ENCODE measurements at places on chromosomes 12 and 14.

GRCh38 chr12:92784356-92784755 lies 81.6 kb downstream of the PLEKHG7 start:
- no peak for DNase-seq

GRCh38 chr12:65238609-65239008 lies 39.9 kb upstream of the MSRB3 start:
- DNase-seq, result no peak

GRCh38 chr14:97602438-97603117 lies 805.4 kb downstream of the VRK1 start:
- no peak for DNase-seq

DNA sequence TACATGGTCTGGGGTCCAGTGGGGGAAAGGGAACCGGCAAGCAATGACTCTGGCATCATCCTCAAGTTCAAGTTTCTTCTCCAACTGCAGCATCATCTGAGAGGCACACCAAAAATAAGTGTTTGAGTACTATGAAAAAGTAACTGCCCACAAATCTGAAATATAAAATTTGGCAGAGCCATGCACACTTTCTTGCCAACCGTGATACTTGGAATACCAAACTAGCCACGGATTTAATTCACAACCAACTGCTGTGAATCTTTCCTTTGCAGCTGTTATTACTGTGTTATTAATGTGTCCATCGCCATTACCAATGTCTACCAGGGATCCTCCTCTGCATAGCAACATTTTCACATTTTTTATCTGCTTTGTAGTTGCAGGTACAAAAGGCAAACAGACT lies 74.6 kb downstream of the GXYLT1 start:
- no peak for DNase-seq

DNA sequence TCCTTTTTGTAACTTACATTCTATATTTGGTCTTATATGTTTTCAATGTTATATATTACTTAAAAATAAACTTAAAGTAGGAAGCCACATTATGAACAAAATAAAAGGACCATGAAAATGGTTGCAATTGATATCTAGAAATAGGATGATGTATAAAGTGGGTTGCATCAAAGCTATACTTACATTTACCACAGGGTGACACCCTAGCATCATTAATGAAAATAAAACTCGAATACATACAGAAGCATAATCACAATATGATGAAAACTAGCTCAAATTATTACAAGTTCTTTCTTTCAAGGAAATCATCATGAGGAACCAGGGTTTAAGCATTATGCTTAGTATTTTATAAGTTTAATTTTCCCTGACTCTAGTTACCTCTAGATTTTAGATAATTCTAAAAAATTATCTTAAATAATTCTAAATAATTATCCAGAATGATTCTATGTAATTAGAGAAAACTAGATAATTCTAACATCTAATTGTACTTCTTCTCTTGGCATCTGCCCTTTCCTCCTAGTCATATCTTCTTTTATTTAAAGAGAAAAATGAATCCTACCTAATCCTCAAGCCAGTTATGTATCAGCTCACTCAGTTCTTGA lies 31.2 kb downstream of the TAS2R7 start:
- DNase-seq, result no peak

GRCh38 chr12:32273063-32273522 lies 126.3 kb upstream of the FGD4 start:
- DNase-seq, result no peak

GRCh38 chr12:127078577-127079350 lies 1188.2 kb upstream of the TMEM132C start:
- DNase-seq, result no peak

- no peak for DNase-seq
These were observed 48.4 kb downstream of the GCH1 start for GRCh38 chr14:54854181-54854580.

- DNase-seq, result no peak
These were observed 3.2 kb downstream of the MGST1 start for GRCh38 chr12:16350682-16351081.

GRCh38 chr14:61520576-61520975 lies 174.7 kb upstream of the HIF1A start:
- DNase-seq, result no peak

GRCh38 chr14:103628684-103629502 lies at the start of gene KLC1:
Gene KLC1 (plus strand): TSS chr14:103629211. CDS start chr14:103654565, 25,354 bp downstream.
- peak; percentile 78 for DNase-seq

- peak; percentile 67 for DNase-seq
These were observed 110.7 kb downstream of the NCOR2 start for GRCh38 chr12:124456652-124457152.

- DNase-seq, result no peak
These were observed 3.6 kb upstream of the FGF6 start for GRCh38 chr12:4448943-4449850.

GRCh38 chr14:50620341-50620740 lies 47.8 kb downstream of the SAV1 start:
- DNase-seq, result no peak

DNA sequence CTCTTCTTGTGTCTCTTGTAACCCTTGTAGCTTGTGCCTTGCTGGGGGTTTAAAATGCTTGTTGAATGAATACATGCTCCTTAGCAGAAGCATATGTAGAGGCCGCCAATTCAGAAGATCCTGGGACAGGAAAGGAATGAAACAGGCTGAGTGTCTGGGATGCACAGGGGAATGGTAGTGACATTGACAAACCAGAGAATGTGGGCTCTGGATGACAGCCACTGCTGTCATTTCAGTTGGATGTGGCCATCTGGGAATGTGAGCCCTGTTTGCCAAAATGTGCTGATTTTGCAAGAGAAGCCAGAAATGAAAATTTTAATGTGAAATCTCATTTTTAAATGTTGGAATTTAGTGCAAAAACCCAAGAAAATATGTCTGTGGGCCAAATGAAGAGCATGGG lies 136.8 kb downstream of the DACT1 start:
- no peak for DNase-seq

DNA sequence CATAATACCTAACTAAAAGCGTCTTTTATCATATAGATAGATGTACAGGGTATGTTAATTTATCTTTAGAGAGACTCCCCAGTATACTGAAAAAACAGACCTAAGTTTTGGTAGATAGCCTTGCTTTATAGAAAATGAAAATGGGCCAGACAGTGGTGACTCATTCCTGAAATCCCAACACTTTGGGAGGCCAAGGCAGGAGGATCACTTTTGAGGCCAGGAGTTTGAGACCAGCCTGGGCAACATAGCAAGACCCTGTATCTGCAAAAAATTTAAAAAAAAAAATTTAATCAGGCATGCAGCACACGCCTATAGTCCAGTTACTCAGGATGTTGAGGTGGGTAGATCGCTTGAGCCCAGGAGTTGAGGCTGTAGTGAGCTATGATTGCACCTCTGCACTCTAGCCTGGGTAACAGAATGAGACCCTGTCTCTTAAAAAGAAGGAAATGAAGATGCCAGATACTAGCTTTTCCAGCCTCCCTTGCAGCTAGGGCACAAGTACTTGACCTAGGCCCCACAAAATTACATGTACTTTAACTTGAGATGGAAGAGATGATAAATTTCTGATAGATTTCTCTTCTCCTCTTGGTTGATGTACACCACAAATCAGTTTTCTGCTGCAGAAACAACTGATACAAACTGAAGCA lies 17.1 kb downstream of the RAP1B start:
- DNase-seq, result no peak

DNA sequence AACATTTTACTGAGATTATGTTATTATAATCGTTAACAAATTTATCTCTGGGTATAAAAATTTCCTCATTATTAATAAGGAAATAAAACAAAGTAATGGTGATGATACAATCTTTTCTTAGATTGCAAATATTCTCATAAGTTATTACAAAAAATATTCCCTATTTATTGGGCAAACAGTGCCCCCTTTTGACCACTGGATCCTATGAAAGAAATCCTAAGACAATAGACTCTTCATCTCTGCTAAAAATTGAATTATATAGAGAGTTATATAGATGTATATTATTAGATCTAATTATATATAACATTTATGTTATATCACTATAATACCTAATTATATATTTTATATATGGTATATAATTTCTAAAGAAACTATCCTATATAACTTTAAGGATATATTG lies 94.2 kb upstream of the FGD4 start:
- no peak for DNase-seq

DNA sequence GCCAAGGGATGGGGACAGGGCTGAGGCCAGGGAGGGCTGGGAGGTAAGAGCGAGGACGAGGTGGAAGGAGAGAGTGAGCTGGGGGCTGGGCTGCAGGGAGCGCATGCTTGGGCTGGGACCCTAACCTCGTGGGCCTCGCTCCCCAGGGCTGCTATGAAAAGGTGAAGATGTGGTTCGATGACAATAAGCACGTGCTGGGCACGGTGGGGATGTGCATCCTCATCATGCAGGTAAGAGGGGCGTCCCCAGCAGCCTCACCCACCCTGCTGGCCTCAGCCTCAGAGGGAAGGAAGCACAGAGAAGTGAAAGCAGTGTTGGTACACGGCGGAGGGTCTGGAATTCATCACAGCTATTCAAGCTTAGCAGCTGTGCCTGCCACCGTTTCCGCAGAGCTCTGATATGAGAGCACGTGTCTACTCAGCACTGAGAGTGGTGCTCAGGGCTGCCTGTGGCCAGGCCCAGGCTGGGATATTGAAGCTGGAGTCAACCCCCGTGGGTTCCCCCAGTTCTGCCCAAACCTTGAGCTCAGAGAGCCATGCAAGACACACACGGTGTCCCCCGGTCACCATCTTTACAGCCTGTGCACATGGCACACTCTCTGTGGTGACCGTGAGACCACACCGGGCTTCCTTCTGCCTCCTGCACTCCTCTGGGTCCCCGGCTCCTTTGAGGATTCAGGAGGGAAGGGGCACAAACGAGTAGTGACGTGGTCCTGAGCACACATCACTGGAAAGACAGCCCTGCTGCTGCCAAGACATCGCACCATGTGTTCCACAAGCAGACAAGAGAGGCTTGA lies 204.6 kb downstream of the TSPAN9 start:
- no peak for DNase-seq

DNA sequence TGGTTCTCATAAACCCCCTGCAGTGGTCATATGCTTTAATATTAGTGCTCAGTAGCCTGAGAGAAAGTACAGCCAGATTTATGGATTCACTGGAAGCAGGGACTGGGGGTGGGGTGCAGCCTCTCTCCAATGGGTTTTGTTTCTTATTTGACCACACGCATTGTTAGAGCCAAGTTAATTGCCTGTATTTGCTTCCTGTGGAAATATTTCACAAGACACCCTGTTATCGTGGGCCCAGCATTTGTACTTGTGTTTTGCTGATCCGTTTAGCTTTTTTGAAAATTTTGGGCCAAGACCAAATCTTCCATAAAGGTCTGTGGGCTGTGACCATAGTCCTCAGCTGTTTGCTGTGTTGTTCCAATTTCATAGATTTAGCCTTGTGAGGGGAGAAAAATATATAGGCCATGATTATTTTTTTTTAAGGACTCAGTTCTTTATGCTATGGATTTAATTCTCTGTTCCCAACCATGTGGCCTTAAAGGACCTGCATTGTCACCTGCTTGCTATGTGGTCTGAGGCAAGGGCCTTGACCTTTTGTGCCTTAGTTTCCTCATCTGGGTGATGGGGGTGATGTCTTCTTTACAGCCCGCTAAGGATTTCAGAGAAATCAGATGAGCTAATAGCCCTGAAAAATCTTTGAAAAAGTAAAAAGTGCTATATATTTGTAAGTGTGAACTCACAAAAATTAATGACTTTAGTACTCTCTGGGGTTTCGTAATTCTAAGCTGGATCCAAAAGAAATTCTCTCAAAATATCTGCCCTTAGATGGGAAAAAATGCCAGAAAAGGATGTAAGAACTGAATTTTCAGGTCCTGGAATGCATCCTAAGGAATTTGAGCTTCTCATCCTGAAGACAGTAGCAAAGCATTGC lies 370.2 kb downstream of the DPF3 start:
- no peak for DNase-seq

- DNase-seq, result no peak
These were observed 15.0 kb downstream of the AKT1 start for GRCh38 chr14:104780513-104781030.

DNA sequence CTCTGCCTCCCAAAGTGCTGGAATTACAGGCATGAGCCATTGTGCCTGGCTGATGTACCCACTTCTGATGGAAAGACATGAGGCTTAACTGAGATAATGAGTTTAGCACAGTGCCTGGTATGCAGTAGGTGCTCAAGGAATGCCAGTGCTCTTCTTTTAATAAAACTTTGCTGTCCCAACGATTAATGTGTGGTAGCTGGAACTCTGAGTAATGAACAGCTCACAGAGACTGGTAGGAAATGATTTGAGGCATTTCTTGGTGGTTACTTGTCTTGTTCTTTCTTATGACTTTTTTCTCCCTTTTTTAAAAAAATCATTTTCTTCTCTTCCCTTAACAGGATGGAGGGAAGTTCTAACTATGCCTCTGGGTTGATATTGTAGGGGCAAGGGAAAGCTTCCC lies 235.7 kb upstream of the PWP1 start:
- no peak for DNase-seq

DNA sequence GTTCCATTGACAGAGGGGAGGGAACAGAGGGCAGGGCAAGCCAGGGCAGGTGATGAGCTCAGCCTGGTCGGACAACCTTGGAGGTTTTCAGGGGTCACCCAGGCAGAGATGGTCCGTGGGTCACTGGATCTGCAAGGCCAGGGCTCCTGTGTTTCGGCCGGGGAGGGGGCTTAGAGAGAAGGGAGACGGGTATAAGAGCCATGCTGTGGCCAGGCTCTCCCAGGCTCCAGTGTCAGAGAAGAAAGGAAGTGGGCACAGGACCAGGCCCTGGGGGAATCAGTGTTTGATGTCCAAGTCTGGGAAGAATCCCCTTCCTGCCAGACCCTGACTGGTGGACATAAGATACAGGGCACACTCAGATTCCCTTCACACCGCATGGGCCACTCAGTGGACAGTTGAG lies 36.9 kb downstream of the DIO3 start:
- no peak for DNase-seq

DNA sequence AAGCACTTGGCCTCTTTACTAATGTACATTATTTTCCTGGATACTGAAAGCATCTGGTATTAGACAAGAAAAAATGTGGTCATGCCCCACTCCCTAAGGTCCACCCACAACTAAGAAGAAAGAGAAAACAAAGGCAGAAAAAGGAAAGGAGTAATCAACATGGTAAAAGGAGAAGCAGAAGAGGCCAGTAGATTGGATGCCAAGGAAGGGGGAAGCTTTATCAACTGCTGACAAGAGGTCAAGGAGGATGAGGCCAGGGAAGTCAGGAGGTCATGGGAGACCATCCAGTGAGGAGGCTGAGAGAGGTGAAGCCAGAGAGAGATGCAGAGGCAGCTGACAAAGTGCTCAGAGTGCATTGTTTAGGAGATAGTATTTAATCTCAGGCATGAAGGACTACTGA lies 383.5 kb downstream of the ZFP36L1 start:
- DNase-seq, result no peak

DNA sequence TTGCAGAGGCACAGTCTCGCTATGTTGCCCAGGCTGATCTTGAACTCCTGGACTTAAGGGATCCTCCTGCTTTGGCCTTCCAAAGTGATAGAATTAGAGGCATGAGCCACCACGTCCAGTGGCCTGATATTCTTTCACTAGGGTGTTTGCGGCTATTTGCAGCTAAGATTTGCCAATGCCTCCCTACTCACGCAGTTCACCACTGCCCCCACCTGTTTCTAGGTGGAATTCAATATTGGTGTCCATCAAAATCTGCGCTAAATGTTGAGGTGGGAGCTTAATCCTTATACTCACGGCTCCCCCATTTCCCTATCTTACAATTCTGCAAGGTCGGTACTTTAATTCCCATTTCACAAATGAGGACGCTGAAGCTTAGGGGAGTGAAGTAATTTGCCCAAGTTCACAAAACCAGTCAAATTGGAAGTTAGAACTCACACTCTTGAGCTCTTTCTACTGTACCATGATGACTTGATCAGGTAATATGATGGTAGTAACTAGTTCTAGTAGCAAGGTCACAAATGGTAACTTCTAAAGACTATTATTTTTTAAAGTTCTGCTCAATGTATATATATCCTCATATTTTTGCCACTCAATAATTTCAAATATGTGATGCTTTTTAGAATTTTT lies 22.1 kb upstream of the LRRC9 start:
- no peak for DNase-seq

Data from GM19239 (cell line).